ENCODE measurements at places on chromosomes 1 and 21. TPM values are rescaled to one million over a fixed set of nuclear protein-coding genes. Genes with fewer than 3 reads are reported as not detected.

- peak overlapping the region; percentile 96 for H3K4me3 ChIP-seq
- DNase-seq: peak; percentile 2
- H3K27me3 ChIP-seq: peaks cover 28% of the 10 kb centered on the region
Measured at GRCh38 chr1:156495401-156496140, 5.0 kb downstream of the MEF2D start.

DNA sequence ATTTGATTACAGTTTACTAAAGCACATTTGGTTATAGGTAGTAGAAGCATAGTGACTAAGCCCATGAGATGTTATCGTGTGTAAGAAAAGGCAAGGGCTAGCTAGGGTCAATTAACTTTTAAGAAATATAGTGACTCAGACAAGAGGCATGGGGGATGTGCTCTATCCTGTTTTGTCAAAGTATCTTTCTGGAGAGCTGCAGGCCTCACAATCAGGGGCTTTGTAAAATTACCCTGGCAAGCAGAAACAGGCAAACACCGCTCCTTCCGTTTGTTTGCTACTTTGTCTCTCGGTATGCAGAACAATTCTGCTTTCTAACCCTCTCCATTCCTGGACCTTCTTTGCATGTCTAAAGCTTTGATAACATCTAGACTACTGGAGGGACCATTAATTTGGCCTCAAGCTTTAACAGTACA is 26.1 kb upstream of the ZNF697 start:
- no peak for DNase-seq
- H3K36me3 ChIP-seq: no peaks in the 10 kb centered on the region
- H3K27me3 ChIP-seq: peaks cover 6% of the 10 kb centered on the region
- H3K27ac ChIP-seq: no peak overlapping the region
- peaks cover 5% of the 10 kb centered on the region for H3K4me1 ChIP-seq

Gene GBP2
- 106 TPM for polyA plus RNA-seq

- DNase-seq: no peak
- H3K27me3 ChIP-seq: no peaks in the 10 kb centered on the region
- H3K36me3 ChIP-seq: no peaks in the 10 kb centered on the region
- peak overlapping the region; percentile 58 for H3K4me3 ChIP-seq
Measured at GRCh38 chr1:67227196-67227595, 60.9 kb downstream of the IL23R start.

DNA sequence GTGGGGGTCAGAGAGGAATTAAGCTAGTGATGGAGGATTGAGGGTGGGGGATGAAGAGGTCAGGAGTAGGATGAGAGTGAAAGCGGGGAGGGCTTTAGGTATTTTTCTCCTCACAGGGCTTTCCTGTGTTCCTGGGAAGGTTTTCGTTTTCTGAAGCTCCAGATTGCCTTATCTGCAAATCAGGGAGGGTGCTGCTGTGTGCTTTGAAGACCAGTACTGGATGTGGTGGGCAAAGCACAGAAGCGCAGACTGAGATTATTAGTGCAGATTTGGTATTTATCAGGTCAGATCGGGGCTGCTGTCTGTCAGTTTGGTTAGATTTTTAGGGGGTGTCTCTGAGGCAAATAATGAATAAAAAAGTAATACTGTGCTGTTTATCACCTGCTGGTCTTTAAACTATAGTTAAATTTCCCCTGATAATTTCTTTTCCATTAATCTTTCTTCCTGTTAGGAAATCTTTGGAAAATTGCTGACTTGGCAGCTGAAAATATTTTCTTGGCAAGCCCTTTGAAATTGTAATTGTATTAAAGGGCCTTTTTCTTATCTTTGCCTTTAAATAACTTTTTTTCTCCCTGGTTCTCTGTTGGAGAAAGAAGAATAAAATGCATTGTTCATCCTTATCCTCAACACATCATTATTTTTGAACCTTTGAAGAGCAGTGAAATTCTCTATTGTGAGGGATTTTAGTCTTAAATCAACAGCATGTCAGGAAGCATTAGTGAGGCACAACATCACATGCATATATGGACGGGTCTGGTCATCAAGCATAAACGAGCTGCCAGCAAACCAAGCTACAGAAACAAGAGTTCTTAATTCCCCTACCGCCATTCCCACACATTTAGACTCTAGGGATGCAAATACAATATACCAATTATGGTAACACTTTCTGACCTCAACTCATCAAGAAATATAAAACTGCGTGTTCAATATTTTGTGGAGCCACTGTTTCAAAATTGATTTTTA is 139.6 kb downstream of the S1PR1 start:
- H3K27me3 ChIP-seq: no peaks in the 10 kb centered on the region
- H3K36me3 ChIP-seq: no peaks in the 10 kb centered on the region
- no peak overlapping the region for H3K4me3 ChIP-seq
- peaks cover 13% of the 10 kb centered on the region for H3K4me1 ChIP-seq

- no peak for DNase-seq
- no peaks in the 10 kb centered on the region for H3K36me3 ChIP-seq
- H3K27ac ChIP-seq: peak overlapping the region; percentile 58
- peak overlapping the region; percentile 61 for H3K4me3 ChIP-seq
- H3K4me1 ChIP-seq: peaks cover 54% of the 10 kb centered on the region
Measured at GRCh38 chr1:230149751-230150584, 82.9 kb downstream of the GALNT2 start.

Gene KCNK2
- polyA plus RNA-seq: not detected

Gene CLDN17
- not detected for polyA plus RNA-seq

- H3K27me3 ChIP-seq: no peaks in the 10 kb centered on the region
- H3K4me1 ChIP-seq: peaks cover 4% of the 10 kb centered on the region
- H3K27ac ChIP-seq: no peak overlapping the region
- H3K36me3 ChIP-seq: no peaks in the 10 kb centered on the region
- no peak for DNase-seq
- no peak overlapping the region for H3K4me3 ChIP-seq
Measured at GRCh38 chr1:154616659-154617345, 8.8 kb upstream of the ADAR start.

- no peak for DNase-seq
- peaks cover 8% of the 10 kb centered on the region for H3K27me3 ChIP-seq
- peak overlapping the region; percentile 82 for H3K4me3 ChIP-seq
- H3K4me1 ChIP-seq: peaks cover 63% of the 10 kb centered on the region
- peak overlapping the region; percentile 68 for H3K27ac ChIP-seq
- no peaks in the 10 kb centered on the region for H3K36me3 ChIP-seq
Measured at GRCh38 chr1:33347650-33347992, 26.7 kb upstream of the A3GALT2 start.

- DNase-seq: no peak
- no peaks in the 10 kb centered on the region for H3K4me1 ChIP-seq
- peaks cover 9% of the 10 kb centered on the region for H3K27me3 ChIP-seq
- no peak overlapping the region for H3K27ac ChIP-seq
- H3K4me3 ChIP-seq: no peak overlapping the region
- H3K36me3 ChIP-seq: no peaks in the 10 kb centered on the region
Measured at GRCh38 chr1:30412241-30413110, 310.9 kb downstream of the MATN1 start.

Gene LDLRAD1
- polyA plus RNA-seq: not detected

Gene BGLAP
- not detected for polyA plus RNA-seq

Gene PIGV
- polyA plus RNA-seq: 20.0 TPM

Gene CLCA2
- not detected for polyA plus RNA-seq

DNA sequence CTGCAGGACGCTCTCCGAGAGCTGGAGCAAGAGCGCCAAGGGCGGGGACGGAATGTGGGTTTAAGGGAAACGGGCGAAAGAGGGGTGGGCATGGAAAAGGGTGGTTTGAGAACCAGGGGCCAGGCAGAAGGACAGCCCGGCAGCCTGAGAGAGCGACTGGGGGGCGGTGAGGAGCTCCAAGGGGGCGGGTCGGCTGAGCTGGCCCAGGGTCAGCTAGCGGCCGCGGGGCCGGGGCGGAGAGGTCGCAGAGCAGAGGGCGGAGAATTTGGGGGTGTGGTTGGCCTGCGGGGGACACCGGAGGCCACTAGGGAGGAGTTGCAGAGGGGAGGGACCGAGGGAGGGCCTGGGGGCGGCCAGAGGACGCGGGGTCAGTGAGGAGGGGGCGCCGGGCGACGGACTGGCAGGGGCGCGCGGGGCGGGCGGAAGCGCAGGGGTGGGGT is 54.7 kb downstream of the NDUFS5 start:
- no peak overlapping the region for H3K27ac ChIP-seq
- H3K36me3 ChIP-seq: no peaks in the 10 kb centered on the region
- peaks cover 12% of the 10 kb centered on the region for H3K4me1 ChIP-seq
- peak overlapping the region; percentile 20 for H3K4me3 ChIP-seq
- DNase-seq: no peak

DNA sequence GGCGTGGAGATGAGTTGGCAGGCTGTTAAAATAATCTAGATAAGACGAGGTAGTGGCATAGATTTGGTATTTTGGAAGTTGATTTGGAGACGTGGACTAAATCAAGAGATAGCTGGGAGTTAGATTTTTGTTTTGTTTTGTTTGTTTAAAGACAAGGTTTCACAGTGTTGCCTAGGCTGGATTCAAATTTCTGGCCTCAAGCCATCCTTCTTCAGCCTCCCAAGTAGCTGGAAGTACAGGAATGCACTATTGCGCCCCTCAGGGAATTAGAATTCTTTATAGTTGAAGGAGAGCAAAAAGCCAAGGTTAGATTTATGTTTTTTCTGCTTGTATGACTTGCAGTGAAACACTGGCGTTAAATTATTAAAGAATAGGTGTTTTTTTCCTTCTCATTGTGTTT is 22.3 kb upstream of the SNRPE start:
- no peak for DNase-seq
- H3K36me3 ChIP-seq: peaks cover 25% of the 10 kb centered on the region
- no peaks in the 10 kb centered on the region for H3K4me1 ChIP-seq
- H3K27ac ChIP-seq: no peak overlapping the region
- no peaks in the 10 kb centered on the region for H3K27me3 ChIP-seq
- no peak overlapping the region for H3K4me3 ChIP-seq

Measured in immature natural killer cell (primary cell).